ENCODE measurements at places on chromosomes 5 and 9.

GRCh38 chr9:126671381-126671831 is 57.7 kb downstream of the LMX1B start:
- no peak overlapping the region for H3K27ac ChIP-seq
- no peaks in the 10 kb centered on the region for H3K36me3 ChIP-seq
- peak; percentile 48 for DNase-seq
- H3K4me3 ChIP-seq: no peak overlapping the region

- peaks cover 6% of the 10 kb centered on the region for H3K27me3 ChIP-seq
- peaks cover 6% of the 10 kb centered on the region for H3K4me1 ChIP-seq
- H3K4me3 ChIP-seq: no peak overlapping the region
- no peak for DNase-seq
These were observed 21.6 kb downstream of the TJP2 start for GRCh38 chr9:69195668-69196067.

- no peak overlapping the region for H3K27ac ChIP-seq
- H3K4me1 ChIP-seq: peaks cover 22% of the 10 kb centered on the region
- peaks cover 8% of the 10 kb centered on the region for H3K27me3 ChIP-seq
- DNase-seq: no peak
- no peaks in the 10 kb centered on the region for H3K36me3 ChIP-seq
These were observed 389.0 kb upstream of the BRINP1 start for GRCh38 chr9:119758241-119758640.

DNA sequence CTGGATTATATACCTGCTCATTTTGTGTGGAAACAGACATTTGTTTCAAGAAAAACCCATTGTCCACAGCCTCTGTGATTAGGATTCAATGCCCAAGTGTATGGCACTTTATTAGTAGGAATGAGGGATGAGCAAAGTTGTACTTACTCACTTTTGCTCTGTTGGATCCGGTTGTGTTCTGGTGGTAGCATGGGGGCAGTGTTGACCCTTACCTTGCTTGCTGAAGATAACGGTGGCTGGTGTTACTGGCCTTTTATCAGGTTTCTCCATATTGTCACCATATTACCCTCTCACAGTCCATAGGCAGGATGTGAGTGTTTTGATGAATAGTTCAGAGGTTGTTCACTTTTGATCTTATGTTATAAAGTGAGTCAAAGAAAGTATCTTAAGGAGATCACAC is 42.7 kb upstream of the NUDT12 start:
- H3K36me3 ChIP-seq: no peaks in the 10 kb centered on the region
- no peaks in the 10 kb centered on the region for H3K27me3 ChIP-seq
- DNase-seq: no peak
- no peak overlapping the region for H3K4me3 ChIP-seq
- peaks cover 5% of the 10 kb centered on the region for H3K4me1 ChIP-seq

- no peaks in the 10 kb centered on the region for H3K4me1 ChIP-seq
- no peaks in the 10 kb centered on the region for H3K27me3 ChIP-seq
- no peaks in the 10 kb centered on the region for H3K36me3 ChIP-seq
These were observed 34.1 kb upstream of the IL31RA start for GRCh38 chr5:55817030-55817429.

DNA sequence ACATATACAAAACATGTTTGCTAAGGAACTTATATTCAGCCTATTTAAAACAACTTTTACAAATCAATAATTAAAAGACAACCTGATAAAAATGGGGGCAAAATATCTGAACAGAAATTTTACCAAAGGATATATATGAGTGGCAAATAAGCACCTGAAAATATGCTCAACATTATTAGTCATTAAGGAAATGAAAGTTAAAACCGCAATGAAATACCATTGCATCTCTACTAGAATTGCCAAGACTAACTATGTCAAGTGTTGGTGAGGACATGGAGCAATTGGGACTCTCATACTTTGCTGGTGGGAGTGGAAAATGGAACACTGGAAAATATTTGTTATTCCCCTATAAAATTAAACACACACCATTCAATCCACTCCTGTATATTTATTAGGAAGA is 26.3 kb upstream of the PPP2R2B start:
- peaks cover 3% of the 10 kb centered on the region for H3K27me3 ChIP-seq
- no peak overlapping the region for H3K4me3 ChIP-seq
- H3K27ac ChIP-seq: no peak overlapping the region
- no peaks in the 10 kb centered on the region for H3K36me3 ChIP-seq

GRCh38 chr9:104993291-104993963 is 65.5 kb upstream of the ABCA1 start:
- DNase-seq: peak; percentile 26
- H3K27ac ChIP-seq: peak overlapping the region; percentile 27
- no peaks in the 10 kb centered on the region for H3K27me3 ChIP-seq
- H3K4me3 ChIP-seq: peak overlapping the region; percentile 64
- H3K4me1 ChIP-seq: peaks cover 62% of the 10 kb centered on the region

- no peaks in the 10 kb centered on the region for H3K27me3 ChIP-seq
- H3K36me3 ChIP-seq: no peaks in the 10 kb centered on the region
- H3K4me1 ChIP-seq: peaks cover 16% of the 10 kb centered on the region
- no peak overlapping the region for H3K27ac ChIP-seq
- DNase-seq: no peak
- H3K4me3 ChIP-seq: no peak overlapping the region
These were observed 989.2 kb downstream of the TLE4 start for GRCh38 chr9:80560976-80561375.

- no peaks in the 10 kb centered on the region for H3K36me3 ChIP-seq
- no peak for DNase-seq
- H3K27me3 ChIP-seq: peaks cover 64% of the 10 kb centered on the region
These were observed 3.4 kb upstream of the CCNO start for GRCh38 chr5:55236800-55237199.

DNA sequence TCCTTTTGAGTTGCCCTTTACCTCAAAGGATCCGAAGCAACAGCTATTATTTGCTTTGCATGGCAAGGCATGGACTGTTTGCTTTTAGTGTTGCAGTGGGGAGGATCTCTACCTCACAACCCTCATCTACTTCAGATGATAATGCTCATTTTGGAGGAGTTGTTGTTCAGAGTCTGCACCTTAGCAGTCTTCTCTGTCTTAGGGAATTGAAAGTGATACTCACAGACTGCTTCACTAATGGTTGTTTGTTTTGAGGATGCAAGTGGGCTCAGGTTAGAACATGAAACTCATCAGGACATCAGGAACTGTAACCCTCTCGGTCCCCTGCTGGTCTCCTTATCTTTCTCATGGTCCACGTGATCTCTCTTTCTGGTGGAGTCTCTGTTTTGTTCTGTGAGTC is 172.9 kb upstream of the ANKH start:
- DNase-seq: no peak
- H3K4me1 ChIP-seq: no peaks in the 10 kb centered on the region
- no peak overlapping the region for H3K27ac ChIP-seq
- no peaks in the 10 kb centered on the region for H3K27me3 ChIP-seq

- H3K36me3 ChIP-seq: peaks cover 27% of the 10 kb centered on the region
- no peaks in the 10 kb centered on the region for H3K4me1 ChIP-seq
- no peak overlapping the region for H3K27ac ChIP-seq
- H3K27me3 ChIP-seq: no peaks in the 10 kb centered on the region
- DNase-seq: no peak
These were observed 29.4 kb downstream of the IPPK start for GRCh38 chr9:92640398-92641091.

DNA sequence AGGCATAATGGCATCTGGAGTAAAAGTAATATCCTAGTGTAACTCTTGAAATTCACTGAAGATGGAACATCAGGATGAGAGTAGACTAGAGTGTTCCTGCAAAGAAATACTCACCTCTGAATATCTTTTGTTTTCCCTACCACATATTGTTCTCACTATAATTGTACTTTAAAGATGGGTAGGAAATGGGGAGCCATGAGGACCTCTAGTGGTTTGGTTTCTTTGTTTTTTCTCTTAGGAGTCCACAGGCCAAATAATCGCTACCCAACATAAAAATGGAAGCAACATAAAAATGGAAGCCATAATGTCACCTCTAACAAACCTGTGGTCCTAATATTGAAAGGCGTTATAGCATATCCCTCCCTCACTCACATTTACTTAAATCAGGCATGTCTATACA is 2375.8 kb downstream of the MAT2B start:
- H3K4me1 ChIP-seq: no peaks in the 10 kb centered on the region
- H3K36me3 ChIP-seq: no peaks in the 10 kb centered on the region
- H3K27ac ChIP-seq: no peak overlapping the region
- no peak overlapping the region for H3K4me3 ChIP-seq

GRCh38 chr9:77959803-77960202 is 71.8 kb downstream of the GNAQ start:
- peaks cover 40% of the 10 kb centered on the region for H3K4me1 ChIP-seq
- no peaks in the 10 kb centered on the region for H3K27me3 ChIP-seq
- DNase-seq: no peak
- no peak overlapping the region for H3K27ac ChIP-seq
- peaks cover 18% of the 10 kb centered on the region for H3K36me3 ChIP-seq
- no peak overlapping the region for H3K4me3 ChIP-seq

GRCh38 chr5:38250763-38251448 is 7.5 kb upstream of the EGFLAM start:
- no peaks in the 10 kb centered on the region for H3K36me3 ChIP-seq
- no peak for DNase-seq
- no peak overlapping the region for H3K4me3 ChIP-seq
- no peaks in the 10 kb centered on the region for H3K27me3 ChIP-seq
- H3K4me1 ChIP-seq: peaks cover 11% of the 10 kb centered on the region

- H3K4me1 ChIP-seq: peaks cover 90% of the 10 kb centered on the region
- no peak overlapping the region for H3K4me3 ChIP-seq
- no peak for DNase-seq
- H3K27ac ChIP-seq: peak overlapping the region; percentile 62
- peaks cover 2% of the 10 kb centered on the region for H3K27me3 ChIP-seq
These were observed 139.3 kb downstream of the AOPEP start for GRCh38 chr9:94865582-94866452.

- peaks cover 43% of the 10 kb centered on the region for H3K36me3 ChIP-seq
- DNase-seq: no peak
- H3K27me3 ChIP-seq: peaks cover 7% of the 10 kb centered on the region
- H3K27ac ChIP-seq: peak overlapping the region; percentile 65
These were observed 776 bp upstream of the RANBP17 start for GRCh38 chr5:170860818-170861666.

- no peak overlapping the region for H3K4me3 ChIP-seq
- peaks cover 88% of the 10 kb centered on the region for H3K4me1 ChIP-seq
- peaks cover 12% of the 10 kb centered on the region for H3K27me3 ChIP-seq
- no peaks in the 10 kb centered on the region for H3K36me3 ChIP-seq
- DNase-seq: no peak
These were observed 28.2 kb downstream of the FAM163B start for GRCh38 chr9:133581011-133581410.

DNA sequence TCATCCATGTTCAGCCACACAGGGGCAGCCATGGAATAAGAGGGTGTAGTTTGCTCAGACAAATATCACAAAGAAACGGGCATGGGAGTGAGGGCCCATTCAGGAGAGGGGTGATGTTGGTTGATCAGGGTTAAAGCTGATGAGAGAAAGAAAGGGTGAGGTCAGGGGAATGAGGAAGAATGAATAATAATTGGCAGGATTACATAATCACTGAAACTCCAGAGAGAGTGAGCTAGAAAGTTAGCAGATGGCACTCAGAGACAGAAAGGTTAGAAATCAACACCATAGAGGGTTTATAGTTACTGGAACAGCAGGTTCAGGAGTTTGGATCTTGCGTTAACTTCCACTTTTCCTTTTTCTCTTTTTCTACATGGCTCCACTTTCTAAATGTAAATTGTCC is 113.9 kb downstream of the TAF11L14 start:
- H3K4me1 ChIP-seq: no peaks in the 10 kb centered on the region
- DNase-seq: no peak
- no peak overlapping the region for H3K4me3 ChIP-seq
- H3K27me3 ChIP-seq: peaks cover 11% of the 10 kb centered on the region

DNA sequence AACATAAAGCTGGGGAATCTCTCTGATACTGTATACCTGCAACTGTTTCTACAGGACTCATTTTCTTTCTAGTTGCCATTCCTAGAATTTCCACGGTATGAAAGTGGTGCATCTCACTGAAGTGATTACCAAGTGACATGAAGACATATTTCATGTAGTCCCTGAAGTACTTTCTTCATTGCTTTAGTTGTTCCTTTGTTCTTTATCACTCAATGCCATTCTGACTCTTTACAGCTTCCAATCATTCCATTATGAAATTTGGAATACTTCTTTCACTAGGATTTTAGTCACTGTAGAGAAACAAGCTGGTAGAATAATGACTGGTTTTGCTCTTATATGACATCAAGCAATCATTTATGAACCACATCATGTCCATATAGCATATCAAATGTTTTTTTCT is 645.1 kb downstream of the CDH18 start:
- H3K4me3 ChIP-seq: no peak overlapping the region
- H3K27me3 ChIP-seq: no peaks in the 10 kb centered on the region
- H3K4me1 ChIP-seq: no peaks in the 10 kb centered on the region
- no peak for DNase-seq
- H3K27ac ChIP-seq: no peak overlapping the region

- no peak for DNase-seq
- H3K4me3 ChIP-seq: no peak overlapping the region
- H3K4me1 ChIP-seq: no peaks in the 10 kb centered on the region
- peaks cover 12% of the 10 kb centered on the region for H3K27me3 ChIP-seq
- no peaks in the 10 kb centered on the region for H3K36me3 ChIP-seq
- H3K27ac ChIP-seq: no peak overlapping the region
These were observed 83.2 kb upstream of the ADRA1B start for GRCh38 chr5:159833088-159833487.

- H3K36me3 ChIP-seq: no peaks in the 10 kb centered on the region
- H3K4me3 ChIP-seq: no peak overlapping the region
- peaks cover 32% of the 10 kb centered on the region for H3K4me1 ChIP-seq
- no peak overlapping the region for H3K27ac ChIP-seq
- no peak for DNase-seq
- H3K27me3 ChIP-seq: no peaks in the 10 kb centered on the region
These were observed 377.0 kb upstream of the ACTBL2 start for GRCh38 chr5:57859626-57860025.

GRCh38 chr5:66454186-66455078 is 141.8 kb upstream of the MAST4 start:
- peaks cover 3% of the 10 kb centered on the region for H3K27me3 ChIP-seq
- DNase-seq: no peak
- H3K4me1 ChIP-seq: no peaks in the 10 kb centered on the region

DNA sequence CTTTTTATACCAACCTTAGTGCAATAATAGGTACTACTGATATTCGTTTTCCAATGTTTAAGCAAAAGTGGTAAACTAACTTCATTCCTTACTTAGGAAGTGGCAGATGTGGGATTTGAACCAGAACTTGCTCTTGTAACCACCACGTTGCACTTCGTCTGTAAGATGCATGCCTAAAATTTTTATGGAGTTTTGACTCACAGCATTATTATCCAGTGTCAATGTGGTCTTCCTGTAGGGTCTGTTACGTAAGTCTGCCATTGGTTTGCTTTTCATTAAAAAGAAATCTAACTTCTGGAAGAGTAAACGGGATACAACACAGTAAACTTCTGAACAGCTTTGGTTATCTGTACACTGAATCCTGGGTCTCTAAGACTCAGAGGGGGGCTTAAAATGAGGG is 521.0 kb upstream of the WWC1 start:
- no peak overlapping the region for H3K27ac ChIP-seq
- H3K36me3 ChIP-seq: no peaks in the 10 kb centered on the region
- no peak overlapping the region for H3K4me3 ChIP-seq
- no peak for DNase-seq
- peaks cover 2% of the 10 kb centered on the region for H3K4me1 ChIP-seq

- no peaks in the 10 kb centered on the region for H3K4me1 ChIP-seq
- H3K36me3 ChIP-seq: peaks cover 69% of the 10 kb centered on the region
- no peak for DNase-seq
- no peak overlapping the region for H3K27ac ChIP-seq
- no peak overlapping the region for H3K4me3 ChIP-seq
These were observed 53.5 kb upstream of the MCCC2 start for GRCh38 chr5:71533615-71534014.

Measured in nephron progenitor cell (in vitro differentiated cells).